ENCODE measurements at places on chromosomes 3 and 15. TPM values are rescaled to one million over a fixed set of nuclear protein-coding genes. Genes with fewer than 3 reads are reported as not detected.

DNA sequence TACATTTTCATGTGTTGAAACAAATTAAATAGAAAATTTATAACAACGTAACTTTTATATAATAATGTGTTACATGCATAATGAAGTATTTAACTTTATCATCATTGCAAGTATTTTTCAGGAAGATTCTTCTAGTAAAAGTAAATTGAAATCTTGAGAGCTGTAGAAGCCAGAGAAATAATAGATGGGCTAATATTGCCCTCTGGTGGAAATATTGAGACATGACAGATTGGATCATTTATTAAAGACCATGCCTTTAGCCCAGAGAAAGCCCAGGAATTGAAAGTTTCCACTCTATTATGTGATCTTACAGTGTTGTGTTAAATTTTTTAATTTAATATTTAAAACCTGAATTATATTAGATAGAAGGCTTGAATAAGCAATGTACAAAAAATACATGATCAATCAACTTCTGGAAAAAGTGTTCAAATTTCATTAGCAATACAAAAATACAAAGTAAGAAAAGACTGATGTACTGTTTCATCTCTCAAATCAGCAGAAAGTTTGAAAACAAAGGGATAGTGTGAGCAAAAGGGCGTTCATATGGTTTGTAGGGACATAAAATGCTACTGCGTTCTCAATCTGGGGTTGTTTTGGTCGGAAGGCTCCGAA is 52.7 kb upstream of the SPTSSB start:
- no peak overlapping the region for H3K4me3 ChIP-seq
- peak; percentile 50 for DNase-seq
- peaks cover 8% of the 10 kb centered on the region for H3K4me1 ChIP-seq
- no peak overlapping the region for H3K27ac ChIP-seq
- no peaks in the 10 kb centered on the region for H3K36me3 ChIP-seq

GRCh38 chr3:123246866-123247265 is 45.1 kb downstream of the SEC22A start:
- H3K4me3 ChIP-seq: no peak overlapping the region
- H3K27ac ChIP-seq: no peak overlapping the region
- no peaks in the 10 kb centered on the region for H3K4me1 ChIP-seq
- H3K36me3 ChIP-seq: peaks cover 12% of the 10 kb centered on the region
- no peak for DNase-seq

- DNase-seq: no peak
- H3K4me3 ChIP-seq: no peak overlapping the region
- no peak overlapping the region for H3K27ac ChIP-seq
- H3K27me3 ChIP-seq: no peaks in the 10 kb centered on the region
Observed at GRCh38 chr3:160478338-160478737, 28.8 kb upstream of the TRIM59 start.

- DNase-seq: no peak
- H3K27me3 ChIP-seq: no peaks in the 10 kb centered on the region
- H3K4me1 ChIP-seq: no peaks in the 10 kb centered on the region
- H3K36me3 ChIP-seq: no peaks in the 10 kb centered on the region
- H3K4me3 ChIP-seq: no peak overlapping the region
Observed at GRCh38 chr3:59831394-59831793, 781.6 kb upstream of the CFAP20DC start.

Gene CYP1A1
- total RNA-seq: 0.11 TPM
